Thymus (tissue), 14 donors: ENCODE measurements at places on chromosomes 6 and 20. TPM values are rescaled to one million over a fixed set of nuclear protein-coding genes. Genes with fewer than 3 reads are reported as not detected.

VSTM2L gene
- total RNA-seq, result 4.4 TPM

FNDC11 gene
- 1.1 TPM for total RNA-seq

ECT2L gene
- total RNA-seq, result 0.09 TPM

ACTL10 gene
- 1.2 TPM for total RNA-seq

SLC17A3 gene
- 0.14 TPM for total RNA-seq

OPN5 gene
- total RNA-seq, result not detected

IMPG1 gene
- 0.09 TPM for total RNA-seq

EPPIN gene
- total RNA-seq, result not detected

BTN3A1 gene
- total RNA-seq, result 27.5 TPM

DNA sequence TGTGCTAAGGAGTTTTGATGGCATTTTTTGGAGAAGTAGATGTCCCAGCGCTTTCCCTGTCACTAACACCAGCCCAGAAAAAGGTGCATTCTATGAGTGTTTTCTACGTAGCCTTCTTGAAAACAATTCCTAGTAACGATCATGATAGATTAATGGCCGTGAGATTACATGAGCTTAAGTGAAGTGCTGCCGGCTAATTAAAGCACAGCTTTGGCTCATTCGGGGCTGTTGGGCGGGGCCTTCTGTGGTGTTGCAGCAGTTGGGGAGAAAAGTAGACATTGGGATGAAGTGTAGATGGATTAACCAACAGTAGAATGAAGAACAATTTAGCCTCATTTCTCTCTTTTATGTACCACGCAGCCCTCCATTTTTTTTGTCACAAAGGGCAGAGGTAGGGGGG is 20.8 kb upstream of the TRAF3IP2 start:
- no peak overlapping the region for H3K27ac ChIP-seq
- H3K27me3 ChIP-seq, result no peaks in the 10 kb centered on the region
- no peak for DNase-seq

DNA sequence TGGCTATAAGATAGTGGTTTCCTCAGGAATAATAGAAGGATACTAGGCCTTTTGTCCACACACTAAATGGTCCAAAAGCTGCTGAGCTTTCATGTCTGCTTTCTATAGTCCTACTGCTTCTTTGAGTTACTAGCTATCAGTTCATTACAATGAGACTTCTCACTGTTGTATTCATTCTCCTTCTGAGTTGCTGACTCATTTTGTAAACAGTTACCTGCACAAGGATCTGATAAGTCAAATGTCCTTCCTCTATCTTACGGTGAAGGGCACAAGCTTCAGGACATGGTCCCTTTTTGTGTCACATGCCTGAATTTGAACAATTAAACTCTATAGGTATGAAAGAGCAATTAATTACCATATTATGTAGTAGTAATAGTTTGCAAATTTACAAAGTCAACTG is 90.5 kb downstream of the MAN1A1 start:
- H3K36me3 ChIP-seq, result no peaks in the 10 kb centered on the region
- no peak for DNase-seq
- H3K27me3 ChIP-seq, result no peaks in the 10 kb centered on the region
- H3K4me1 ChIP-seq, result no peaks in the 10 kb centered on the region

GRCh38 chr20:33490934-33491656 is 1.2 kb downstream of the CBFA2T2 start:
- peaks cover 12% of the 10 kb centered on the region for H3K4me1 ChIP-seq
- H3K27ac ChIP-seq, result no peak overlapping the region
- DNase-seq, result no peak
- H3K4me3 ChIP-seq, result peak overlapping the region; percentile 82
- H3K27me3 ChIP-seq, result no peaks in the 10 kb centered on the region

GRCh38 chr6:4673861-4674260 is 102.3 kb upstream of the CDYL start:
- H3K4me1 ChIP-seq, result no peaks in the 10 kb centered on the region
- DNase-seq, result no peak
- no peaks in the 10 kb centered on the region for H3K36me3 ChIP-seq
- no peak overlapping the region for H3K4me3 ChIP-seq
- no peaks in the 10 kb centered on the region for H3K27me3 ChIP-seq

GRCh38 chr6:74596588-74596987 is 609.3 kb downstream of the COL12A1 start:
- H3K4me3 ChIP-seq, result no peak overlapping the region
- H3K27me3 ChIP-seq, result no peaks in the 10 kb centered on the region
- no peak for DNase-seq

GRCh38 chr20:13758884-13759283 is 25.8 kb downstream of the ESF1 start:
- H3K27me3 ChIP-seq, result no peaks in the 10 kb centered on the region
- H3K36me3 ChIP-seq, result peaks cover 17% of the 10 kb centered on the region
- no peaks in the 10 kb centered on the region for H3K4me1 ChIP-seq
- no peak overlapping the region for H3K27ac ChIP-seq

GRCh38 chr20:37567331-37567665 is 39.6 kb upstream of the BLCAP start:
- H3K36me3 ChIP-seq, result no peaks in the 10 kb centered on the region
- no peak overlapping the region for H3K27ac ChIP-seq
- H3K27me3 ChIP-seq, result peaks cover 4% of the 10 kb centered on the region
- no peaks in the 10 kb centered on the region for H3K4me1 ChIP-seq
- DNase-seq, result no peak
- H3K4me3 ChIP-seq, result no peak overlapping the region

DNA sequence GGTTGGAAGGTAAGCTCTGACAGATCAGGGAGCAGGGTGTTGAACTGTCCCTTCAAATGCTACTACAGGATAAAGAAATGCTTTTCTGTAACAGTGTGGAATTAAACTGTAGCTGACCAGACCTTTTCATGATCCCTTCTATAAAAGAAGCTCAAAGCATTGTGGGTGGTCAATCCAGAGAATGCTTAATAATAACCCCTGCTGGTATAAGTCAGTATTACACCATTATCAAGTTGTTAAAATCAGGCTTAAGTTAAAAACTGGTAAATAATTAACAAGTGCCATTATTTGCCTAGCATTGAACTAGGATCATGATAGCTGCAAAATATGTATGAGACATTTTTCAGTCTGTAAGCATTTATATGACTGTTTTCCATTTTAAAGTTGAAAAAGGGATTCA is 468.9 kb downstream of the PKHD1 start:
- no peak for DNase-seq
- H3K4me1 ChIP-seq, result no peaks in the 10 kb centered on the region

DNA sequence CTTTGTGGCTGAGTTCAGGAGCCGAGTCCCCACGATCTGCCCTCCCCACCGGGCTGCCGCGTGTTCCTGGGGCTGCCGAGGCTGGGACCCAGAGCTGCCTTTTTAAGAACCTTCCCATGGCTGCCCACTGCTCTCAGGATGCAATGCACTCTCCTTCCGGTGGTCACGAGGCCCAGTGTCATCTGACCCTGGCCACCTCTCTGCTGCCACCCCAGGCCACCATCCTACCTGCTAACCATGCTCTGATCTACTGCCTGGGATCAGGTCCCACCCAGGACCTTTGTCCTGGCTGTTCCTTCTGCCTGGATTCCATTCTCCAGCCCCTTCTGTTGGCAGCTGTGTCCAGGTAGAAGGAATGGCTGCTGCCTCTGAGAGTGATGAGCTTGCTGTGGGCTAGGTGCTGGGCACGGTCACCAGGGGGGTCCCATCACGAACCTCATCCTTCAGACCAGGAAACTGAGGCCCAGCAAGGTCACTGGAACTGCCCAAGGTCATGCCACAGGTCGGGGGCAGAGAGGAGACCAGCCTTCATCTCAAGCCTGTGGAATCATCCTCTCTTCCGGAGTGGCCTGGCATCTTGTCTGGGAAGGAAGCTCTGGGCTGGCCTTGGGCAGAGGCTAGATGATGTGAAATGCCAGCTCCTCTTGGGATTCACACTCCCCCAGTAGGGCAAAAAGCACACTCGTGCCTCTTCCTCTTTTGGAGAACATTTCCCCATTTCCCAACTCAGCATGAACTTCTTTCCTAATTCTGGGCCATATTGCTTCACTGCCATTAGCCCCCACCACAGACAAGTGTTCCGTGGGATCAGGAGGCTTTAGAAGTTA is 20.5 kb downstream of the PCK1 start:
- DNase-seq, result no peak
- H3K27ac ChIP-seq, result no peak overlapping the region
- H3K4me1 ChIP-seq, result no peaks in the 10 kb centered on the region
- peaks cover 7% of the 10 kb centered on the region for H3K27me3 ChIP-seq

DNA sequence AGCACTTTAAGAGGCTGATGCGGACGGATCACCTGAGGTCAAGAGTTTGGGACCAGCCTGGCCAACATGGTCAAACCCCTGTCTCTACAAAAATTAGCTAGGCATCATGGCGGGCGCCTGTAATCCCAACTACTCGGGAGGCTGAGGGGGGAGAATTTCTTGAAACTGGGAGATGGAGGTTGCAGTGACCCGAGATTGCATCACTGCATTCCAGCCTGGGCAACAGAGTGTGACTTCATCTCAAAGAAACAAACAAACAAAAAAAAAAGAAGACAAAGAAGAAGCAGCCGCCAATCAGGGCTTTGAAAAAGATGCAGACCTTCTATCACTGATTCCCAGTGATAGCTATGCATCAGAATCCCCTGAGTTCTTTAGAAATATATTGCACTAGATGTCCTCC is 56.8 kb downstream of the COL9A1 start:
- H3K4me1 ChIP-seq, result no peaks in the 10 kb centered on the region
- no peak overlapping the region for H3K4me3 ChIP-seq
- no peaks in the 10 kb centered on the region for H3K27me3 ChIP-seq
- no peak for DNase-seq

- H3K4me3 ChIP-seq, result no peak overlapping the region
- DNase-seq, result no peak
These were observed 21.1 kb downstream of the STX11 start for GRCh38 chr6:144171406-144171805.

- H3K4me3 ChIP-seq, result no peak overlapping the region
- no peaks in the 10 kb centered on the region for H3K27me3 ChIP-seq
- H3K27ac ChIP-seq, result no peak overlapping the region
- no peak for DNase-seq
- H3K36me3 ChIP-seq, result peaks cover 7% of the 10 kb centered on the region
- H3K4me1 ChIP-seq, result no peaks in the 10 kb centered on the region
These were observed 6.3 kb upstream of the GABRR2 start for GRCh38 chr6:89321131-89321970.

DNA sequence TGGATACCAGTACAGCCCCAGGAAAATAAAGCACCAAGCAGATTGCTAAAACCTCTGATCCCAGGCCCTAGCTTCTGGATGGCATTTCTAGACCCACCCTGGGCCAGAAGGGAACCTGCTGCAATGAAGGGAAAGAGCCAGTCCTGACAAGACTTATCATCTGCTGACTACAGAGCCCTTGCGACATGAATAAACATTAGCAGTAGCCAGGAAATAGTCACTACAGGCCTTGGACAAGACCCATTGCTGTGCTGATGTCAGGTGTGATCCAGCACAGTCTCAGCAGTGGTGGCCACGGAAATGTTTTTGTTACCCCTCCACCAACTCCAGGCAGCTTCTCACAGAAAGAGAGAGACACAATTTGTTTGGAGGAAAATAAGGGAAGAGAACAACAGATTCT is 399.3 kb downstream of the HAO1 start:
- no peaks in the 10 kb centered on the region for H3K27me3 ChIP-seq
- H3K27ac ChIP-seq, result no peak overlapping the region
- H3K4me1 ChIP-seq, result no peaks in the 10 kb centered on the region

GRCh38 chr6:78623554-78623953 is 243.8 kb upstream of the IRAK1BP1 start:
- no peaks in the 10 kb centered on the region for H3K27me3 ChIP-seq
- no peak overlapping the region for H3K4me3 ChIP-seq
- H3K36me3 ChIP-seq, result no peaks in the 10 kb centered on the region
- H3K4me1 ChIP-seq, result no peaks in the 10 kb centered on the region
- H3K27ac ChIP-seq, result no peak overlapping the region

DNA sequence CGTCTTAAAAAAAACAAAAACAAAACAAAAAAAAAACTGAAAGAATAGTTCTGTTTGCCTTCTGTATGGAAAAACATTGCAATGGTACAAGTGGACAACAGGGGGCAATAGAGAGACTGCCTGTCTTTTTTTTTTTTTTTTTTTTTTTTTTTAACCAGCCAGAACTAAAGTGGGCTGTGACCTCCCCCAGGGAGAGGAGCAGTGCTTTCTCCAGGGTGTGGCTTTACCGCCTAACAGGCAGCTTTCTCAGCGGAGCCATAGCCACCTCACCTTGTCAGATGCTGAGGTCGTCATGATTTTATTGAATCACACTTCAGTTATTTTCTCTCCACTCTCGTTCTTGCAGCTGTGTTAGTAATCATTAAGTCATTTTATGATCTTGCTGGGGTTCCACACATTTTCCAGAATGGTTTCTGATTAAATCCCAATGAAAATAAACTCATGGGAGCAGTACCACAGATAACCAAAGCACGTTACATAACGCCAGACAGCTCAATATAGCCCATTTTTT is 78.4 kb downstream of the GMPR start:
- no peak for DNase-seq
- H3K4me1 ChIP-seq, result peaks cover 50% of the 10 kb centered on the region
- H3K27ac ChIP-seq, result no peak overlapping the region

DNA sequence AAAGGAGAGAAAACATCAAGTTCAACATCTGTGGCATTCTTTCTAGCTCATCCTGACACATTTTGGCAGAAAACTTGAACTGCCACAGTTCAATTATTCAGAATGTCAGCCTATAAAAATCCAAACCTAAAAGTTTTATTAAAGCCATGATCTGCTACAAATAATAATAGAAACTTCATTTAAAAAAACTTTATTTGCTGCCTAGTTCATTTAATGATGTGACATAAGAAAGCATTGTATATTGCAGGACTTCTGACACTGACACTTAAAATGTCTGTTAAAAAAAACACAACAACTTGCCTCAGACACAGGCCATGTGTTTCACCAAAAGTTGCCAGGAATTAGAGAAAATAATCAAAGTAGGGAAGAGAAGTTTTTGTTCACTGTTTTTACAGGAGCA is 88.3 kb upstream of the HTR1E start:
- H3K4me1 ChIP-seq, result no peaks in the 10 kb centered on the region
- H3K27ac ChIP-seq, result no peak overlapping the region
- no peak for DNase-seq
- no peaks in the 10 kb centered on the region for H3K27me3 ChIP-seq
- H3K4me3 ChIP-seq, result no peak overlapping the region

GRCh38 chr6:117188627-117189201 is 76.6 kb upstream of the VGLL2 start:
- no peak overlapping the region for H3K4me3 ChIP-seq
- no peak overlapping the region for H3K27ac ChIP-seq
- DNase-seq, result no peak
- H3K36me3 ChIP-seq, result no peaks in the 10 kb centered on the region
- H3K27me3 ChIP-seq, result no peaks in the 10 kb centered on the region
- no peaks in the 10 kb centered on the region for H3K4me1 ChIP-seq
